Stimulated activated CD4-positive, alpha-beta T cell treated with anti-CD3 and anti-CD28 coated beads, Interleukin-12 subunit alpha, Interleukin-12 subunit beta, amount 100 ng/mL, for 4 hours (primary cell): ENCODE measurements at places on chromosomes 3 and 15.
A peak's percentile ranks its signal among the peaks of the same experiment; 100 is the strongest.

DNA sequence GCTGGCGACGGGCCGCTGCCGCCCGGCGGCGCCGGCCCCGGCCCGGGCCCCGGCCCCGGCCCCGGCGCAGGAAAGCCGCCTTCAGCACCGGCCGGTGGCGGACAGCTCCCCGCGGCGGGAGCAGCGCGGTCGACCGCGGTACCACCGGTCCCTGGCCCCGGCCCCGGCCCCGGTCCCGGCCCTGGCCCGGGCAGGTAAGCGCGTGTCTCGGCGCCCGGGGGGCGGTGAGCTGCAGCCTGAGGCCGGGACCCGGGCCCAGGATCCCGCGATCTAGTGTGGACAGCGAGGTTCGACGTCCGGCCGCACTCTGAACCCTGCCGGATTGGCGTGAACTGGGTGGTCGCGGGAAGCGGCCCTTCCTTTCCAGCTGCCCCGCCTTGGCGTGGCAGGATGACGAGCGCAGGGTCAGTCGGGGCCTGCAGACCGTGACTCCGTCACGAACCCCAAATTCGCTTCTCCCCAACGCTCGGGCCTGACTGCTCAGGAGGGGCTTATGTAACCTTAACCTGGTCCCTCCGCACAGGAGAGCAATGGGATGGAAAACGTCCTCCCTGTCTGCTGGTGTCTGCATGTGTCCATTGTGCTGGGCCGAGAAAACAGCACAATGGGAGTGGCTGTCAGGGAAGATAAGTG is 472 bp downstream of the BSN start:
- peak; percentile 67 for DNase-seq

GRCh38 chr3:155714295-155714718 is 30.6 kb downstream of the PLCH1 start:
- no peak for DNase-seq

- no peak for DNase-seq
Observed at GRCh38 chr3:17234382-17234781, 349.6 kb downstream of the PLCL2 start.

GRCh38 chr3:106616556-106616955 is 747.7 kb upstream of the CBLB start:
- DNase-seq = no peak

DNA sequence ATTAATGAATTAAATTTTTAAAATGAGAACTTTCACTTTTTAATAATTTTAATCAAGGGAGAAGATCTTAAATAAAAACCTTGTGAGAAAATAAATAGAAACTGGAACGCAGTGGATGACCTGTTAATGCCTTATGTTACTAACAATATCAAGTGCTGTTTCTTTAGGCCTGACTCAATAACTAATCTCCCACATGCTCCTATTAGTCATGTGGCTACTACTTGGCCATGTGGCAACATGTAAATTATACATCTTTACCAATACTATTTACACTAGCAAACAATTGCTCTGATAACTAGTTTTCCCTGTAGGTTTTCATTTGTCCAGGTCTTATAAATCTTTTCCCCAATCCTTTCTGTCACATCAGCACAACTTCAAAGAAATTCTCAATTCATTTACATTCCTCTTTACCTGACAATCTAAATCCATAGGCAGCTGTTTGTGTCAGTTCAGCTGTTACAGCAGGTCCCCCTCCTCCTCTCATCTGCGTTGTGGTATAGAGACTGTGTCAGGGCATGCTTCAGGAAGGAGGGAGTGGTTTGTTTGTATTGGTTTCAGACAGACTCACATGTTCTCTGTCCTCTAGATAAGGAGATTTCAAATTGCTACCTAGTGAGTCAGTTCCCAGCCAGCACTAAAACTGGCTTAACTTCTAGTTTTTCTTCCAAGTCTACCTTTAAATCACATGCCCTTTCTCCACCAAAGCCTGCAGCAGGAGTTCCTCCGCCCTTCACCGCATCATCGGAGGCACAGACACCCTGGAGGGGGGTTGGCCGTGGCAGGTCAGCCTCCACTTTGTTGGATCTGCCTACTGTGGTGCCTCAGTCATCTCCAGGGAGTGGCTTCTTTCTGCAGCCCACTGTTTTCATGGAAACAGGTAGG is 11.3 kb upstream of the C3orf52 start:
- no peak for DNase-seq

DNA sequence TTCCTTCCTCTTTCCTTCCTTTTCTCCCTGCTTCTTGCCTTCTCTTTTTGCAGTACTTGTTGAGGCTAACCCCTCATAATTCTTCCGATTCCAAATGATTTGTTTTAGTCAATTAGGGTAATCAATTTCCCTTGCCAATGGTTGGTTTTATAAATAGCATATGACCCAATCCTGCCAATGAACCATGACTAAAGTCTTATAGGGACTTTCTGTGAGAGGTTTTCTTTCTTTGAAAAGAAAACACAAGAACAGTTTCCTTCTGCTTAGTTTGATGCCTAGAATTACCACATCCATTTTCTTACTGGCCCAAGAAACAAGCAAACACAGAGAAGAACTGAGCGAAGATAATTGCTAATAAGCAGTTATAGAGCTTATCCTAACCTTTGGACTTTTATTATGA is 292.5 kb upstream of the SATB1 start:
- DNase-seq = no peak
